ENCODE measurements at places on chromosomes 1 and 21.

- DNase-seq, result no peak
Measured at GRCh38 chr1:239527051-239527693, 140.8 kb downstream of the CHRM3 start.

- no peak for DNase-seq
Measured at GRCh38 chr1:100622037-100622436, 84.1 kb downstream of the GPR88 start.

- no peak for DNase-seq
Measured at GRCh38 chr1:31549809-31550620, 26.3 kb upstream of the TINAGL1 start.

DNA sequence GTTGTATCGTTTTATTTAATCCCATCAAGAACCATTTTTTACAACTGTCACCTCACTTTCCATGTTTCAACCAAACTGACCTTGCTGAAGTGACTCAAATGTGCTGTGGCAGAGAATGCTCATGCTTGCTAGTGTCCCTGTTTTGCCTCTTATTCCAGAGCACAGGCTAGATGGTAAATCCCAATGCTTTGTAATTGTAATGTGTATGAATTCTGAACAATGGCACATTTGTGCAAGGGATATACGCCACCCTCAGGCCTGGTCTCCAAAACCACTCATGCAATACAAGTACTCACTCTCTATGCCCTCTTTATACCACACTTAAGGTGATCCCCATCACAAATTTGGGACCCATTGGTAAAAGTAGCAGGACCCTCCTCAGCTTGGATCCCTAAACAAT is 313.6 kb downstream of the HHIPL2 start:
- DNase-seq, result no peak

- no peak for DNase-seq
Measured at GRCh38 chr1:173249349-173249748, 42.2 kb upstream of the TNFSF4 start.

DNA sequence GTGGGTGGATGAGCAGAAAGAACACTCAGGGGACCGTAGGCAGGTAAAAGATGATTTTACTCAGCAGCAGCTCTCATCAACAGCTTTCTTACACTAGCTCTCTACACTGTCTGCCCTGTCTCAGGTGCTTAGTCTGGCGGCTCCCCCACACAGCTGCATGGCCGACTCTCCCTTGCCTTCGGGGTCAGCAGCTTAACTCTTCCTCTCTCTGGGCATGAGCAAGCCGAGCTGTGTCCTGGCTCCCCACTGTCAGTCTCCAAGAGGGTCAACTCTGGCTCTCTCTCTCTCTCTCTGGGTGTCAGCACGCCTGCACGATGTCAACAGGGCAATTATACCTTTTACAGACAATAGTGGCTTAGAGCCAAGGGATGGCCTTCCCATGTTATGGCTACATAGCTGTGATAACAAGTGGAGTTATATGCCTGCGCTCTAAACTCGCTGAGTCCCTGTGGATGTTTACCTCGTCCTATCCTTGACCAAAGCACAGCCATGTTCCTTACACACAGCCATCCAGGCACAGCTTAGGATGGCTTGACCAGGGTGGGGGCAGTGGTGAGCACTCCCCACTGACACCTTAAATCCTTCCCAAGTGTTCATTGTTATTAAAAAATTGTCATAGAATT is 3.1 kb upstream of the BCL10 start:
- no peak for DNase-seq
